ENCODE measurements at places on chromosomes 12 and 14.

DNA sequence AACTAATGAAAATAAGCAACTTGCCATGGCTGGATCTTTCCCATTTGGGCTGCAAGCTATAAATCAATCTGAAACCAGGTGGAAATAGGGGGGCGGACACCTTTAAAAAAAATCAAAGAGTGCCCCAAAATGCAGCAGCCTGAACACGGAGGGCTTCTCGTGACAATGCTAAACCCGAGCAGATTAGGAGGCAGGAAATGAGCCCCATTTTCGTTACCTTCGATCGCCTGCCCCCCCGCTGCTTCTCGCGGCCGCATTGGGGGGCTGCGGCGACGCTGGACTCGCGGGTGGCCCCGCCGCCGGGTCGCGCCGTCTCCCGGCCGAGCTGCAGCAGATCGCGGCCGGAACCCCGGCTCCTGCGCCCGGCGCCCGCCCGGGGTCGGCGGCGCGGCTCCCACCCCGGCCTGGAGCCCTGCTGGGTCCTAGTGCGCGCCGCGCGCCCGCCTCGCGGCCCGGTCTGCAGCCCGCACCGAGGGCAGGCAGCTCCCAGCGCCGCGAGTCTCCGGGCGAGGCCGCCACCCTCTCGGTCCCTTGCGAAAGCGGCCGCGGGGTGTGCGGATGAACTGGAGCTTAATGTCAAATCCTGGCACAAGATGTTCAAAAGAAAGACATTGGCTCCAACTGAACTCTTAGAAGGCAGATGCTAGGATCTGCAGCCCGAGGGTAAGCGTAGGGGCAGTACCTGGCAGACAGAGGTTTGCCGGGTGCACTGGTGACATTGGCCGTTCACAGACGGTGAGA, 201.9 kb upstream of the FOXN3 start:
- peak; percentile 91 for DNase-seq

- no peak for DNase-seq
Measured at GRCh38 chr14:61491224-61491623, 169.8 kb downstream of the PRKCH start.

DNA sequence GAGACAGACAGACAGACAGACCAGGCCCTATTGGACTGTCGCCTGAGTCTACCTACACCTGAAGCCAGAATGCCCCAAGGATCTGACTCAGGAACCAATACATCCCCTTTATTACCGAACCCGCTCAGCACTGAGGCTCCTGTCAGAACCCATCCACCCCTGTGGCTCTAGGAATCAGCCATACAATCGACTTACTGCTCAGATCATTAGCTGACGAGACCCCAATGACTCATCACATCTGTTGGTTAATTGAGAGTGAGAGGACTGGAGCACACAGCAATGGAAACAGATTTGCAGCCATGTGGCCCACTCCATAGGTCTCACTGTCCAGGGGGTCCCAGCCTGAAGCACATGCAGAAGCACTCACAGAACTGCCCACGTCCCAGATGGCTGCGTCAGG, 15.2 kb downstream of the ITPK1 start:
- no peak for DNase-seq

DNA sequence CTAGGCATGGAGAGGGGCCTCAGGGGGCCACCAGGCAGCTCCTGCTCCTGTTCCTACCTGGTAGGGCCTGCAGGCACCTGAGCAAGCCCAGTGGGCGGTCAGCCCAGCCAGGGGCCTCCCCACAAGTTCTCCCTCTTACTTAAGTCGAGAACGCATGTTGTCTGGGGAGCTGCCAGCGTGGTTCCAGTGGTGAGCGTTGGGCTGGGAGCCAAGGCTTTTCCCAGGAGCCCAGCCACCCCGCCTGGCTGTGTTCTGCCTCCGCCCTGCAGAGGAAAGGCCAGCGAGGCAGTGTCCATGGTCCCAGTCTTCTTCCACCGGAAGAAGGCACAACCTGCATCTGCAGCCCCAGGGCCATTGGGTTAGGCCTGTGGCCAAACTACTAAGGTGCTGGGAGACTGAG, 1.4 kb downstream of the C14orf180 start:
- DNase-seq: no peak

DNA sequence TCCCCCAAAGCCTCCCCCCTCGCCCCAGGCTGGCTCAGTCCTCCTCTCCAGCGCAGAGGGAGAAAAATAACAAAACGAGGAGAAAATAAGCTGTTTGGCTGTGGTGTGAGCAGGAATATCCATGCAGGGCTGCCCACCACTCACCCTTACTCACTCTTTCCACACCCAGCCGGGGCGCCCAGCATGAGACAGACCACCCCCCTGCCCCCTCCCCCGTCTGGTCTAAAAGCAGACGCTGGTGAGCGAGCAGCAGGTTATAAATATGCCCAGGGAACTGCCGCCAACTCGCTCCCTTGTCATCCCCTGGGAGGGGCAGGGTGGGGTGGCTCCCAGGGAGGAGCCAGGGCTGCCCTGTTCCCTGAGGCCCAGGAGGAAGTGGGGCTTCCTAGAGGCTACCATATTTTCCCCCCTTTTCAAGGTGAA, 7.4 kb downstream of the WNT1 start:
- peak; percentile 53 for DNase-seq

GRCh38 chr12:89070603-89071002, 281.7 kb downstream of the DUSP6 start:
- DNase-seq: no peak

- peak; percentile 87 for DNase-seq
Measured at GRCh38 chr12:126347421-126347820, 1282.2 kb downstream of the AACS start.

DNA sequence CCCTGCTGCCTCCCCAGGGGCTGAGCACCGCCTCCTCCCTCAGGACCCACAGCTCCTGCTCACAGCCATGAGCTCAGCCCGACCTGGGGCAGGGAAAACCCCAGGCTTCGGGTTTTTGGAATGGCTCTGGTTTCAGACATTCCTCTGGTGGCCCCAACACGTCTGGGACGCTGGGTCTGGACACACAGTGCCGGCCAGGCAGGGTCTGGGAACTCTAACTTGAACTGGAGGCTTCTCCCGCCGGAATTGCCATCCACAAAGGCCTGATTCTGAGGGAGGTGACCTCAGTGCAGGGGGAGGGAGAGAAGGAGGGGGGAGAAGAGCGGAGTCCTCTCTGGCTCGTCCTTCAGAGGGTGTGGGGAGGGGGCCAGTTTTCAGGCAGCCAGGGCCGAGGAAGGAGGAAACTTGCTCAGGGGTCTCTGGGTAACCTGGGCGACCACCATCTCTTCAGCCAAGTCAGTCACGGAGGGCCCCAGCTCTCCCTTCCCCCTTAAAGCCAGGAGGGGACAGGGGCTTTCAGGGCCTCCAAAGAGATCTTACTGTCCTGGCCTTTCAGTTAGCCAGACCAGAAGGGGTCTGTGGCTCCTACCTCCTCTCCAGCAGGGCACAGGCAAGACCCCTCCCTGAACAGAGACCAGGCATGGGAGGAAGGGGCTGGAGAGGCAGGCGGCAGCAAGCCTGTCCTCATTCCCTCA, 19.4 kb downstream of the NCKAP5L start:
- peak; percentile 55 for DNase-seq

GRCh38 chr14:29442696-29443095, 485.0 kb downstream of the PRKD1 start:
- DNase-seq: no peak

DNA sequence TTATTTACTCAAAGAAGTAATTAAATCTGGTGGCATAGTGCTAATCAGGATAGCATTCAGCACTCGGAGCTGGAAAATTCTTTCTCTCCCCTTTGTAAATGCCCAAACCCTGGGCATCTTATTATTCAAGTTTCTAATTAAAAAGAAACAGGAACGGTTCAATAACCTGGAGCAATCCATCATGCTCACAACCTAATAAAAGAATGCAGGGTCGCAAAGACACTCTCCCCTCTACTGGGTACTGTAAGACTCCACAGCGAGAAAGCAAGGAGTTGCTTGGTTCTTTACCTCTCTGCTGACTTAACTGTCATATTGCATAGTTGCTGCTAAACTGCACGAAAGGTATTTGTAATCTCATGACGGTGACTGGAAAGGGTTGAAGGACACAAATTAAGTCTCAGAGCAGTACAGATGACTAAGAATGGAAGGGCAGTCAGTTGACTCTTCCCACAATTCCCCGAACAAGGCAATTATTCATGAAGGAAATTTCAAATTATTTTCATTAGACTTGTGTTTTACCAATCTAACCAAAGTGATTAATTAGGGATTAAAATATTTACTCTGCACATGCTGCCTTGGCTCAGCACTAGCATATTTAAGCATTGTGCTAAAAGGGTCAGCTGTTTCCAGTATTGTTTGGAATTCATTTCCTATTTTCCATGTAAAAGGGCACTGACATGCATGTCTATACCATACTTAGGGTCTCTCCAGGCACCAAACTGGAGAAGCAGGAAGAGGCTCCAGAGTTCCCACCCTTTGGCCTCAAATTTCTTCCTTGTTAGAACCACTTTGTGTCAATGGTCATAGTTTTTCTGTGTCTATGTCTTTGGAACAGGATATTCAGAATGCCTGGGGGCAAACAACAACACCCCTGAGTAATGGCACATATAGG, 182.2 kb downstream of the EXOC5 start:
- DNase-seq: no peak

All from endodermal cell (in vitro differentiated cells).